ENCODE measurements at places on chromosomes 7 and 10. TPM values are rescaled to one million over a fixed set of nuclear protein-coding genes. Genes with fewer than 3 reads are reported as not detected.

FRMD4A gene
- 21.5 TPM for total RNA-seq

NPC1L1 gene
- 0.24 TPM for total RNA-seq

ACSM6 gene
- total RNA-seq: not detected

ARHGEF5 gene
- total RNA-seq: 3.4 TPM

PIK3CG gene
- total RNA-seq: 0.13 TPM

CTAGE6 gene
- total RNA-seq: not detected
